ENCODE measurements at places on chromosomes 16 and 17.

GRCh38 chr16:78866521-78866920 lies 734.0 kb downstream of the MAF start:
- DNase-seq, result no peak

DNA sequence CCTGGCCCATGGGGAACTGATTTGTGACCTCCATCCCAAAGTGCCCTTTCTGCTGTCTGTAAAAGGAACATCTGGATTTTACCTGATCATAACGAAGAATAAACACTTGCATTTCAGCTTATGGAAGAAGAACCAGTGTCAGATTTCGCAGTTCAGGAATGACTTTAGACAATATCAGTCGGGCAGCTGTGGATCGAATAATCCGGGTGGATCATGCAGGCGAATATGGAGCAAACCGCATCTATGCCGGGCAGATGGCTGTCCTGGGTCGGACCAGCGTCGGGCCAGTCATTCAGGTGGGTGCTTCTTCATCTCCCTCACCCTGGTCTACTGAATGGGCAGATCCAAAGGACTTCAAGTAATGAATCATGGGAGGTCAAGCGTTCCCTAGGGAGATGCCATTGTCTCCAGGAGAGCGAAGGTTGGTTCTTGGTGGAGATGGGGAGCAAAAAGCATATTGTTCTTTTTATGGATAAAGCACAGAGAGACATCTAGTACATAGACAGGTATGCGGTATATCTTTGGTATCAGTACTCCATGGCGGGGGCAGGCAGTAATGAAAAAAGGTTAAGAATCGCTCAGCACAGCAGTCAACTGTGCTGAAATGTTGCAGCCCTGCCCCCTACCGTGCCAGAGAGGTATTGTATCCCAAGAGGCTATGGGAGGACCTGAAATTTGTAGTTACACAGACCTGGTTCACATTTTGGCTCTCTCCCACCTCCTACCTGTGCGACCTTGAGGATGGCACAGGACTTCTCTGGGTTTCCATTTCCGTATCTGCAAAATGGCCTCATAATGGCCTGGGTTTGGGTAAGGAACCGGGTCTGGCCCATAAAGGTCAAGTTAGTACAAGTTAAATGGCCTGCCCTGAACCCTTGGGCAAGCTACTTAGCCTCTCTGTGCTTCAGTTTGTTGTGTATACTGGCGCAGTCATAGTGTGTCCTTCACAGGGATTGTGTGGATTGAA lies 4.7 kb downstream of the COQ7 start:
- peak; percentile 24 for DNase-seq

DNA sequence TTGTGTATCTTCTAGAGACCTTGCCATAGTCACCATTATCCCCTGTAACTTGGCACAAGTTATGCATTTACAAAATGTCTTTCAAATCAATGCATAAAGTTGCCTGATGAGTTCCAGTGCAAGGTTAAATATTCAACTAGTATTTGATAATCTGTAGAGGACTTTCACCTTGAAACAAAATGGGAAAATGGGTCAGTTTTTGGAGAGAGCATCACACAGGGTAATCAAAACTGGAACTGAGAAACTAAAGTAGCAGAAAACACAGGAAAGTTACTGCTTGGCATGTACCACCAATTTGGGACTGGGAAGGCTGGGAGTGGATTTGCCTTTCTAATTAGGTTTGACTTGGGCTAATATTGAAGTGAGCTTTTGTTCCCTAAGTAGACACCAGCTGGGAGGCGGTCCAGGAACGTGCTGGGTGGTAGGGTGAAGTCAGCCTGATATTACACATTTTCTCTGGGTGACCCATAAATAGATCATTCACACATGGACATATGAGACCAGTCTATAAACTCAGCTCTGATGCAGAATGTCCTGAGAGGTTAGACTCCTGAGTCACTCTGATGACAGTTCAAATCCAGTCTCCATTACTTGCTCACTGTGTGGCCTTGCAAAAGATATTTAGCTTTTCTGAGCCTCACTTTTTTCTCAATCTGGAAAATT lies 152.3 kb downstream of the PCTP start:
- DNase-seq, result no peak

- DNase-seq, result no peak
Measured at GRCh38 chr17:71628306-71628705, 492.5 kb upstream of the SOX9 start.

DNA sequence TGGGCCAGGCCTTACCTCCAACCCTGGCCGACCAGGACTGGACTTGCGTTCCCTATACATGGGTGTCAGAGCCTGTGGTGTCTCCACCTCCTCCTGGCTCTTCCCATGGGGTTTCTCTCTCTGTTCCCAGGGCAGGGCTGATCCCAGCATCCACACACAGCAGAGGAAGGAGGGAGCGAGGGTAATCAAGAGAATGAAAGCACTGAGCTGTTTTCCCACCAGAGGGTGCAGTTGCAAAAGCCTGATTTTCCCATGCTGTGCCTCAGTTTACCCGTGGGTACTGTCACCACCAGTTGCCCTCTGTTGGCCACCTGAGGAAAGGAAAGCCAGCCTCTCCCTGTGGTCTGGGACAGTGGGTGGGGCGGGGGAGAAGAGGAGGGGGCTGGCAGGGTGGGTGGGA lies 249.7 kb upstream of the GSE1 start:
- DNase-seq, result no peak

- DNase-seq, result no peak
Measured at GRCh38 chr17:21025451-21025850, 17.4 kb downstream of the USP22 start.

DNA sequence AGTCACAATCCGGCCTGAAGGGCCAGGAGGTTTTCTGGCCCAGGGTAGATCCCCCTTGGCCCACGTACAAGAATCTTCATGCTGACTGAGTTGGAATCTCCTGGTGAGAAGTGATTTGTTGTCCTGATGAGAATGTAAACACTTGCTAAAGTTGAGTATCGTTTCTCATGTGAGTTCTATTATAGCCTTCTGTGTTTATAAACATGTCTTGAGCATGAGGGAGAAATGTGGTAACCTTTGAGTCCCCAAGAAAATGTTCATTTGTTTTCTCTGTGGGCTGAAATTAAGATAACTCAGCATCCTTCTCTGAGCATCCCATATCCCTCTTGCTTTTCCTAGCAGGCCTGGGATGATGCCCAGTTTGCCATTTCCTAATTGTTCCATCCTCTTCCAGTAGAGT lies 204.8 kb downstream of the FTO start:
- no peak for DNase-seq

DNA sequence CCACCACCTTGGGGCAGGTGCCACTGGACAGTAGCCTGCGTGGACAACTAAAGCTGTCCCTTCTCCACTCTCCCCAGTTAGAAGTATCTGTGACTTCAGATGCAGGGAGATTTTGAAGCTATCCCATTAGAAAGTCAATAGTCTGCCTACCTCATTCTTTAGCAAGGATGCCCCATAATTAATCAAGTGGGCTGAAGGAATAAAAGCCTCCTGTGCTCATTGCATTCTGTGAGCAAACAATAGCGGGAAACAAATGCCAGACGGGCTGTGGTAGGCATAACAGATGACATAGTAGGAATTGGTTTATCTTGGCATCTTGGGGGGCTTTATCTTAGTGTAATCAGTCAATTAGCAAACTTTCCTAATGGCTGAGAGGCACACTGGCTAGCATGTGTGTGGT lies 96.7 kb upstream of the HSBP1 start:
- no peak for DNase-seq

DNA sequence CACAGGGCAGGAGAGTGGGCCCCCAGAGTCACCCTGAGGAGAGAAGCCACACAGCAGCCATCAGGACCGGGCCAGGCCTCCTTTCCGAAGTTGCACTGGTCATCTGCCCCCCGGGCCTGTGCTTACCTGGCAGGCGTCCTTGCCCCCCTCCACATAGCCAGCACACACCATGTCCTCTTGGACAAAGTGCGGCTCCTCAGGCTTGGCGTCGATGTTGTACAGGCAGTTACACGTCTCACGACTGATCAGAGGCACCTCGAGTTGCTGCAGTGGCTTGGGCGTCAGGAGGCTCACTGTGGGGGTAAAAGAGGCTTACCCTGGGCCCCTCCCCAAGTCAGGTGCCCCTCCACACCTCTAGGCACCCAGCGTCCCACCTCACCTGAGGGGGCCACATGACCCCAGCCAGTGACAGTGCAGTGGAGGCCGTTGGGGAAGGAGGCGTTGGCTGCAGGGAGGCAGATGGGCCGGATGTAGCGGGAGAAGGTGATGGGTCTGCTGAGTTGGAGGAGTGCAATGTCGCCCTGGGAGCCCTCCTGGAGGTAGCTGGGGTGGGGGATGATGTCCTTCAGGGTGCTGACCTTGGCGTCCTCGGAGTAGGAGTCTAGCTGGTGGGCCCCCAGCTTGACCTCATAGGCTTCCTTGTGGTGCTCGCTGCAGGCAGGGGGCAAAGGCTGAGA lies 3.1 kb downstream of the PRSS8 start:
- DNase-seq, result no peak

GRCh38 chr17:63439687-63440086 lies 6.4 kb downstream of the CYB561 start:
- DNase-seq, result no peak

DNA sequence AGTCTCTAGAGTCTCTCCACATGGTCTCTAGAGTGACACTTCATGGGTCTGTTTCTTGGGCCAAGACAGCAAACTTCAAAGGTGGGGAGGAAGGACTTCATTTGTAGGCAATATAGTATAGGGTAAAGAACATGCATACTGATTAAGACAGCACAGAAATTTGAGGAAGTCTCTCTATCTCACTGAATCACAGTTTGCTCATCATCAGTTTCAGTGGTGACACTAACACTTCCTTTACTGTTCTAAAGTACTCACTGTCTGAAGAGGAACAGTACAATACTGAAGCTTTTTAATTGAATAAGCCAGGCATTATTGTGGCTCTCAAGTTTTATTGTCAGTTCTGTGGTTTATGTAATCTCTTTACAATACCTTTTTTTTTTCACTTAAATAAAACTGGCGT lies 656.4 kb upstream of the CDH8 start:
- no peak for DNase-seq

- no peak for DNase-seq
Measured at GRCh38 chr16:85056211-85056748, 28.7 kb downstream of the KIAA0513 start.

GRCh38 chr17:40331743-40332641 lies 23.0 kb downstream of the RARA start:
- DNase-seq, result no peak

DNA sequence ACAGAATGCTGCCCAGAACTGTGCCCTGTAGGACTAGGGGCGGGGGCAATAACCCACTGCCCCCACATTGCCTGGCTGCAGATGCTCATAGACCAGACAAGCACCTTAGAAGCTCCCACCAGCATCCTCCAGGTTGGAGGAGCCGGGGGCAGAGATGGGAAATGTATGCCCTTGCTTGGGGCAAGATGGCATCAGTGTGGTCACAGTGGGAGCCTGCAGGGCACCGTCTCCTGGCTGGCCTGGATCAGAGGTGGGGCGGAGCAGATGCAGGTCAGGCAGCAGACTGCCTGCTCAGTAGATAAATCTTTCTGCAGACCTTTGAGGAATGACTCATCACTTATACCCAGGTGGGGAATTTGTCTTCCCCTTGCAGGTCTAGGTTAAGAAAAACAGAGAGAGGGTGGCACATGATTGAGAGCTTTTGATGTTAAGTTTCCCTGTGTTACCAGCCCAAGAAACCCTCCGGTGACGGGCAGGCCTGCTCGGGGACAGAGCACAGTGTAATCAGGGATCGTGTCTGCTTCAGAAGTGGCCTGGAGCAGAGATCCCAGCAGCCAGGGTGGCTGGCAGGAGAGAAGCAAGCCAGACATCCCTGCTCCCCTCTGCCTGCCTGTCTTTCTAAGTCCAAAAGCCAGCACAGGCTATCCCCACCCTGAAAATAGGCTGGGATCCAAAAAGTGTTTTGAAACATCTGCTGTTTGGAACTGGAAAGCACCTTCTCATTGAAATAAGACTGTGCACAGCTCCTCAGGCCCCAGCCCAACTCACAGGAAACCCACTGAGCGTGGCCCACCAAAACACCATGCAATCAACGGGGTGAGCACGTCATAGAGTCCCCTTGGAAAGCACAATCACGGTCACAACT lies 50.7 kb upstream of the RPL38 start:
- DNase-seq, result no peak

GRCh38 chr16:23031508-23032098 lies 117.6 kb downstream of the USP31 start:
- DNase-seq, result no peak

GRCh38 chr17:82287868-82288801 lies 14.6 kb upstream of the CSNK1D start:
- no peak for DNase-seq

GRCh38 chr16:66359811-66360608 lies 6.5 kb upstream of the CDH5 start:
- no peak for DNase-seq

DNA sequence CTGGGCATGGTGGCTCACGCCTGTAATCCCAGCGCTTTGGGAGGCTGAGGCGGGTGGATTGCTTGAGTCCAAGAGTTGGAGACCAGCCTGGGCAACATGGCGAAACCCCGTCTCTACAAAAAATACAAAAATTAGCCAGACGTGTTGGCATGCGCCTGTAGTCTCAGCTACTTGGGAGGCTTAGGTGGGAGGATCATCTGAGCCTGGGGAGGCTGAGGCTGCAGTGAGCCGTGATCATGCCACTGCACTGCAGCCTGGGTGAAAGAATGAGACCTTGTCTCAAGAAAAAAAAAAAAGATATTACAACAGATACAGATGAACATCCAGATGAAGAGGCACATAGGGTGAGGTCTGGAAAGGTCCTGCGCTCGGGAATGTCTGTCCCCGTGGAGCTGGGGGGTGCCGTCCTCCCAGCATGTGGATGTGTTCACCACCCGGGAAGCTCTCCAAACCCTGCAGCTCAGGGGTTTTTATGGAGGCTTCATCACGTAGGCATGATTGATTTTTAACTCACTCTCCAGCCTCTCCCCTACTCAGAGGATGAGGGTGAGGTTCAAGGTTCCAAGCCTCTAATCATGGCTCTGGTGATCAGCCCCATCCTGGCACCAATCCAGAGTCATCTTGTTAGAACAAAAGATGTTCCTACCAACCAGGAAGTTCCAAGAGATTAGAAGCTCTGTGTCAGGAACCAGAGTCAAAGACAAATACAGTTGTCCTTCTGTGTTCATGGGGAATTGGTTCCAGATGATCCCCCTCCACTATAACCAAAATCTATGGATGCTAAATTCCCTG lies 85.0 kb upstream of the DNAJA2 start:
- no peak for DNase-seq
